ENCODE measurements at places on chromosomes 16 and 17.

GRCh38 chr16:68252383-68252782 is 7.2 kb downstream of the PLA2G15 start:
- no peak for DNase-seq

- no peak for DNase-seq
Measured at GRCh38 chr17:40475234-40475908, 26.1 kb downstream of the TNS4 start.

DNA sequence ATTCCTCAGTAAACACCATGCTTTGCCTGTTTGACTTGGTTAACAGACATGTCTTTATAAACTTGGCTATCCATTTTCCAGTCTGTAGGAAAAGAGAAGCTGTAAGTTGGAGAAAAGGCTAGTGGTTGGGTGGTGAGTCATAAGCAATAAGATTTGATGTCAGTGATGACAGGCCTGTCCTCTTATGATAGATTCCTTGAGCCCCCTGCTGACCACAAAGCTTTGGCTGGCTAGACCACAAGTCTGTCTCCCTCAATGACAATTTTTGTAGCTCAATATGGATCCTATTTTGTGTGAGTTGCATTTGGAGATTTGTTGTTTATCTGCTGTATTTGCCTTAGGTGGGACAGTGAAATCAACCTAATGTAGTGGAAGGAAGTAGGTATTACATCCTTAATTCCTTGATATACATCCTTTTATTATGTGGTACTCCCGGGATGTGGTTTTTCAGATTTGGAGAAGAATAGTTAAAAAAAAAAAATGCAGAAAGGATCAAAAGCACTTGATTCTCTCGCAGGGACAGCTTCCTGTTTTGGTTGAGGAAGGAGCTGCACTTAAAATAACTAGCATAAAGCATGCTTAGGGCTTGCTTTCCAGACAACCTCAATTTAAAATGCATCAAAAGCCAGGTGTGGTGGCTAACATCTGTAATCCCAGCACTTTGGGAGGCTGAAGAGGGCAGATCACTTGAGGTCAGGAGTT is 67.4 kb downstream of the SIAH1 start:
- no peak for DNase-seq

DNA sequence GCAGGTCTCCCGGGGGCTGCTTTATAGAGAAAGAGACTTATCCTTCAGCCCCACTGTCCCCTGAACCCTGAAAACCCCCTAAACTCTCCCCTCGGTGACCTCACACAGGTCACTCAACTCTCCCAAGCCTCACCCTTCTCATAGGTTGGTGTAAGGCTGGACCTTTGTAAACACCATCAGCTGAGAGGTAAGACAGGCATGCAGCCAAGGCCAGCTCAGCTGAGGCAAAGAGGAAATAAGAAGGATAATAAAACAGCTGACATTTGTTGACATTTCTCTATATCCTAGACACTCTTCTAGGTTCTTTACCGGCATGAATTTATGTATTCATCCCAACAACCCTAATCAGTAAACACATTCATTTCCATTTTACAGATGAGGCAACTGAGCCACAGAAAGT is 134.3 kb downstream of the CCT6B start:
- no peak for DNase-seq

DNA sequence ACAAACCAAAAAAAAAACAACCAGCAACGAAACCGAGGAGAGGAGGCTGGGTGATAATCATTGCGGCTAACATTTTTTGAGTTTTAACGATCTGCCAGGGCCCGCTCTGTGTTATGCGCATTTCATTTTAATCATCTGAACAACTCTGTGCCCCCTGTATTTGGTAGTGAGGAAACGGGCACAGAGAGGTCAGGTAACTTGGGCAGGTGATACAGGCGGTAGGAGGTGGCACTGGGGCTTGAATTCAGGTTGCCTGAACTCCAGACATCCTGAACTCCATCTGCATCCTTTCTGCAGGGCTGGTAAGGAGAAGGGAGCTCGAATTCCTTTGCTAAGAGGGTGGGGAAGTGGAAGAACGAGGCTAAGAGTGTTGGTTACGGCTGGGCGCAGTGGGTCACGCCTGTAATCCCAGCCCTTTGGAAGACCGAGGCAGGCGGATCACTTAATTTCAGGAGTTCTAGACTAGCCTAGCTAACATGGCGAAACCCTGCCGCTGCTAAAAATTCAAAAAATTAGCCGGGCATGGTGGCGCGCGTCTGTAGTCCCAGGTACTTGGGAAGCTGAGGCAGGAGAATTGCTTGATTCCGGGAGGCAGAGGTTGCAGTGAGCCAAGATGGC is 1.1 kb downstream of the CLUAP1 start:
- DNase-seq = no peak
